ENCODE measurements at places on chromosomes 6 and 20. TPM values are rescaled to one million over a fixed set of nuclear protein-coding genes. Genes with fewer than 3 reads are reported as not detected.

DNA sequence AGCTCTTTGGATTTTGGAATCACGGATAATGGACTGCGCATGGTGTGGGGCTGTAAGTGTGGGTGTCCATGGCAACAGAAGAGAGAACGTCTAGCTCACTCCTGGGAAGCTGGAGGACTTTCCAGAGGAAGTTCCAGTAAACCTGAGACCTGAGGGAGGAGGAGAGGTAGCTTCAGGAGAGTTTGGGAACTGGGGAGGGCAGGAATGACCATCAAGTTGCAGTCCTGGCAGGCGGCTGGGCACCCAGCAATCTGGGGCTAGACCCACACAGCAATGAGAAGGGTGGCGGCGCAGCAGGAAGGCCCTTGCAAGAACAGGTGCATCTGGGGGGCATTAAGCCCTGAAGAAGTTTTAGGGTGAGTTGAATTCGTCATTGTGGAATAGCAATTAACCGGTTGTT is 95.9 kb downstream of the FOXC1 start:
- DNase-seq, result no peak

DNA sequence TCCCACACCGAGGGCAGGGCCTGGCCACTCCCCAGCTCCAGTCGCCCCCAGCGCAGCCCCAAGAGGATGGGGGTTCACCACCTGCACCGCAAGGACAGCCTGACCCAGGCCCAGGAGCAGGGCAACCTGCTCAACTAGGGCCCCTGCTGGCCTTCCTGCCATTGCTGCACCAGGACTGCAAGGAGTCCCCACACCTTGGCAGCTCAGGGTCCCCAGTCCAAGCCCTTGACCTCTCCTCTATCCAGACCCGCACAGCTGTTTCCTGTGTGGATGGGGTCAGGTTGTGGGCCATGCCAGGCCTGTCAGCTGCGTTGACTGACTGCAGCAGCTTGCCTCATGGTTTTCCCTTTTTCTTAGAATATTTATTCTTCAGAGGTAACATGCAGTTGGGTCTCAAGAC is 4.4 kb downstream of the LRRC73 start:
- DNase-seq, result no peak

The UBD gene
- not detected for total RNA-seq

The OLIG3 gene
- total RNA-seq, result not detected

GRCh38 chr20:57491373-57491772 is 33.6 kb downstream of the CTCFL start:
- DNase-seq, result no peak

DNA sequence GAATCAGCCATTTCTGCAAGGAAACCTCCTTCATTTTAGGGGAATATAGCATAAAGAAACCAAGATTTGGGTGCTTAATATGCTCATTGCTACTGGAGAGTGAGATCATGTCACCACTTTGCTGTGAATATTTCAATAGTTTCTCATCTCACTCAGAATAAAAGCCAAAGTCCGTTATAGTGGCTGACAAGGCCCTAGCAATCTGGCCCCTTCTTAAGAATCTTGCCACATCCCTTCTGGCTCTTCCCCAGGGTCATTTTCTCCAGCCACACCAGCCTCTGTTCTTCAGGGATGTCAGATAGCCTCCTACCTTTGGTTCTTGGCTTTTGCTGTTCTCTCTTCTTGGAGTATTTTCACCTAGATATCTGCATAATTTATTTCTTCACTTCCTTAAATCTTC is 24.8 kb upstream of the MLIP start:
- no peak for DNase-seq

DNA sequence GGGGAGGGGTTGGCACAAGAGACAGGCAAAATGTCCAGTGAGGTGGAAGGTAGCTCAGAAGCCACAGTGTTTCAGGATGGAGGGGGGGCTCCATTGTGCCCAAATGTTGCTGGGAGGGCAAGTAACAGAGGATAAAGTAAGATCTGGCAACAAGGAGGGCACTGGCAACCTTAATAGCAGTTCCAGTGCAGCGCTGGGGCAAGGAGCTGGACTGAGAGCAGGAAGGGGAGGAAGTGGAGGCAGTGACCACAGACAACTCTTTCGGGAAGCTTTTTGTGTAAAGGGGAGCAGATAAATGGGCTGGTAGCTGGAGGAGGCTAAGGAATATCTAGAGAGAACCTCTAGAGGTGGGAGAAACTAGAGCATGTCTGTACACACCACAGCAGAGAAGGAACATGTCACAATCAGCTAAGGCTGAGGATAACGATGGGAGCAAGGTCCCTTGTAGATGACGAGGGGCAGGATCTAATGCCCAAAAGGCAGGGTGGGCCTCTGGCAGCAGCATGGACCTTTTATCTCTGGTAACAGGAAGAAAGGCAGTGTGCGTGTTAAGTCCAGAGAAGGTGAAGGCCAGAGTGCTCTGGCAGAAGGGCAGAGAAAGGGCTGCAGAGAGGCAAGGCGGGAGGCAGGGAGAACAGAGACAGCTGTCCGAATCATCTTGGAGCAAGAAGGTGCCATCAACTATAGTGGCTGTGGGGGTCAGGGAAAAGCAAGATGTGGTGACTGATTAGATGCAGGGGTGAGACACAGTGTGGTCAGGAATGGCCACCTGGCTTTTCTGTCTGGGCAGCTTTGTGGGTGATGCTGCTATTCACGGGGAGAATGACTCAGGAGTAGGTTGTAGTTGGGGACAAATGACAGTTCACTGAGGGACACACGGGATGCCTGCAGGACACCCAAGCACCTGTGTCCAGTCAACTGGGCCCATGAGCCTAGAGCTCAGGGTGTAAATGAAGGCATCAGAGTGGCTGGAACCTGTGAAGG is 17.4 kb downstream of the TMEM242 start:
- no peak for DNase-seq

All from PC-3 (cell line).